ENCODE measurements at places on chromosomes 6 and 20. TPM values are rescaled to one million over a fixed set of nuclear protein-coding genes. Genes with fewer than 3 reads are reported as not detected.
A peak's percentile ranks its signal among the peaks of the same experiment; 100 is the strongest.

GRCh38 chr6:136137008-136137692, 113.0 kb downstream of the MTFR2 start:
- no peaks in the 10 kb centered on the region for H3K4me1 ChIP-seq
- no peak for DNase-seq
- no peak overlapping the region for H3K4me3 ChIP-seq

- peaks cover 27% of the 10 kb centered on the region for H3K4me1 ChIP-seq
- no peaks in the 10 kb centered on the region for H3K36me3 ChIP-seq
- H3K4me3 ChIP-seq, result no peak overlapping the region
- peaks cover 10% of the 10 kb centered on the region for H3K27me3 ChIP-seq
Observed at GRCh38 chr20:38602185-38602581, 574 bp downstream of the ARHGAP40 start.

DNA sequence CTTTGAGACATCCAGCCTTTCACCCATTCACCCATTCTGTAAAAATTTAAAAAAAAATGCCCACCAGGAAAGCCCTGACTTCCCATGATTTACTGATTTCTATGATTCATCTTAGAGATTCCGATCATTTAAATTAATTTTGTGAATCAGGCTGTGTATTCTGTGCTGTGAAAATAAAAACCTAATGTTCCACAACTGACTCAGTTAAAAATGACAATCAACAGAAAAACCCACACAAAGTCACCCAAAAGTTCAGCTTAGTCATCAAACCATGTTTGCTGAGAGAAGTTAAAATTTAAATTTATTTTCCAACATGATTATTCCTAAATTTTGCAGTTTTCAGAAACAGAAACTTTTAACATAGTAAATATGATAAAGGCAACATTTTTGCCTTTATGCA, 509.9 kb downstream of the TENT5A start:
- no peak overlapping the region for H3K27ac ChIP-seq
- H3K27me3 ChIP-seq, result no peaks in the 10 kb centered on the region
- DNase-seq, result no peak

- no peak overlapping the region for H3K27ac ChIP-seq
- H3K36me3 ChIP-seq, result no peaks in the 10 kb centered on the region
- H3K27me3 ChIP-seq, result no peaks in the 10 kb centered on the region
- no peak for DNase-seq
- no peak overlapping the region for H3K4me3 ChIP-seq
Observed at GRCh38 chr6:146892283-146892612, 293.5 kb downstream of the ADGB start.

DNA sequence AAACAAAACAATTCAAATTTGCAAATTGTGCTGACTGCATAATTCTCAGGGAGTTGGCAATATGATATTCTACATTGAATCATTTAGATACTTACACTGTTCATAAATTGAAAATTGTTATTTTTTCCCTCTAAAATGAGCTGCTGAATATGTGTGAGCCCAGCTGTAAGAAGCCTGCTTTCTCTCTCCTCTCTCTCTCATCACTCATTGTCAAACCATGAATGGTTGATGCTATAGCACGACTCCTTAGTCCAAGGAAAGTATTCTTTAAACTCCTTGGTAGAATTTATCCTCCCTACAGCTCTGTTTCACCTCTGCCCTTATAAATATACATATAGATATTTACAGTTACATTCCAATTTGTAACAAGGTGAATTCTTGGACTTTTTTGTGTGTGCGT, 116.4 kb upstream of the POU3F2 start:
- H3K4me1 ChIP-seq, result no peaks in the 10 kb centered on the region
- H3K27me3 ChIP-seq, result peaks cover 65% of the 10 kb centered on the region
- no peaks in the 10 kb centered on the region for H3K36me3 ChIP-seq
- no peak for DNase-seq

DNA sequence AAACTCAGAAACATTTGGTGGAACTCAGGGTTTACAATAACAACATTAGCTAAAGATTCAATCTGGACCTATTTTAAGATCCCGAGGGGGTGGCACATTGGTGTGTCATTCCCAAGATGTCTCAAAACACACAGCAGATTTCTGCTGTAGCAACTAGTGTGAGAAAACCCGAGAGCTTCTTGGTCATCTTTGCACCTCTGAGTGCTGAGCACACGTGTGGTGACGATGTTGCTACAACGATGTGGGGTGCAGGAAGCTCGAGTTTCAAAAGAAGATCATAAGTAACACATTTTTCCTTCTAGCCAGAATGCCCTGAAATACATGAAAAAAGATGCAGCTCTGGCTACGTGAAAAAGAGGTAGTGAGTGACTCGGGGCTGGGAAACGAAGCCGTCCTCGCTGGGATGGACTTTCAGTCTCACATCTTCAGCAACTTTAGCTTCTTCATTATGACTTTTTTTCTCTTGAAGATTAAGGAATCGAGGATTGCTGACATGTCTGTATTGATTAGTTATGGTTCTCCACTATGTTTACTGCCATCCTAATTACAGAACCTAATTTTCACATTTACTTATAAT, 1.5 kb downstream of the RAMACL start:
- H3K36me3 ChIP-seq, result peaks cover 39% of the 10 kb centered on the region
- H3K4me3 ChIP-seq, result no peak overlapping the region
- H3K27ac ChIP-seq, result no peak overlapping the region
- H3K4me1 ChIP-seq, result peaks cover 26% of the 10 kb centered on the region
- no peaks in the 10 kb centered on the region for H3K27me3 ChIP-seq
- no peak for DNase-seq

DNA sequence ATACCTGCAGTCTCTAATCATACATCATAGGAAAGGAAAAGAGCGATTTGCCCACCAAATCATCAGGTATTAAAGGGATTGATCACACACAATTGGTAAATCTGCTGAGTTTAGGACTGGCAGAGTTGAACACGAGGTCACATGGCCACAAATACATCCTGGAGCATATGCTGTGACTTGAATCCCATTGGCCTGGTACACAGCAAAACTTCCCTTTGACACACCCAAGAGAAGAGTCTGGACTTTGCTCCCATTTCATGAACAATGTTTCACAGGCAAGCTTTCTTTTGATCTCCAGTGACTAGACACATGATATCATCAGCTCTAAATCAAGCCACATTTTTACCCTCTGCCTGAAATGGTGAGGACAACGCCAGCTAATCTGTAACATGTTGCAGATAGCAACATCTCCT, 117.9 kb downstream of the ISM1 start:
- no peak overlapping the region for H3K27ac ChIP-seq
- H3K4me1 ChIP-seq, result peaks cover 11% of the 10 kb centered on the region
- H3K36me3 ChIP-seq, result no peaks in the 10 kb centered on the region
- no peak overlapping the region for H3K4me3 ChIP-seq

GRCh38 chr6:10093282-10093681, 321.6 kb downstream of the TFAP2A start:
- no peak for DNase-seq
- no peak overlapping the region for H3K27ac ChIP-seq
- H3K36me3 ChIP-seq, result no peaks in the 10 kb centered on the region
- H3K4me1 ChIP-seq, result no peaks in the 10 kb centered on the region
- no peak overlapping the region for H3K4me3 ChIP-seq

CST7 gene
- not detected for total RNA-seq

DNA sequence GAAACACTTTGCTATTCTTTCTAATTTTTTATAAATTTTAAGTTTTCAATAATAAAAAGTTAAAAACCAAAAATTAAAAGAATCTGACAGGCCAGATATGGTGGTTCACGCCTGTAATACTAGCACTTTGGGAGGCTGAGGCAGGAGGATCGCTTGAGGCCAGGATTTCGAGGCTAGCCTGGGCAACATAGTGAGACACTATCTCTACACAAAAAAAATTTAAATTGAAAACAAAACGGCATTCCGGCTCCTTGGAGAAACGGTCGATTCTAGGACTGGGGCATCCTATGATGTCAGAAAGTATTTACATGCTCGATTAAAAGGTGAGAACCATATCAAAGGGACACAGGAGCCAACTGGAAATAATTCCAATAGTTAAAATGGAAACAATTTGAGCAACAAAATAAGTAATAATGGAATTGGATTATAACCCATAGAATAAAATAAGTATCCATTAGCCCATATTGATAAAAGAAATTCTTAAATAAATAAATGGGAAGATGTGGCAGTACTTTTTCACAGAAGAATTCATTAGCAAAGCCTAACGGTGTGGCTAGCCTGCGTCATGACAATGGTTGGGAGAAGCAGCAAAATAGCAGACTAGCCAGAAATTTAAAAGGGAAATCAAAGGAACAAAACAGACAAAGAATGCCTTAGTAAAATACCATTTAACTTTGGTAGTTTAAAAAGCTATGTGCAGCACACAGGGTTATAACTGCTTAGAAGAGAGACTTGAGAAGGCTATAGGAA, 21.3 kb downstream of the HLA-E start:
- no peaks in the 10 kb centered on the region for H3K36me3 ChIP-seq
- no peak overlapping the region for H3K4me3 ChIP-seq
- no peaks in the 10 kb centered on the region for H3K27me3 ChIP-seq
- DNase-seq, result no peak
- H3K27ac ChIP-seq, result no peak overlapping the region

- peaks cover 29% of the 10 kb centered on the region for H3K36me3 ChIP-seq
- no peaks in the 10 kb centered on the region for H3K27me3 ChIP-seq
- peak overlapping the region; percentile 76 for H3K4me3 ChIP-seq
- H3K4me1 ChIP-seq, result peaks cover 13% of the 10 kb centered on the region
Observed at GRCh38 chr20:63274381-63275228, 2.0 kb downstream of the ARFGAP1 start.

DNA sequence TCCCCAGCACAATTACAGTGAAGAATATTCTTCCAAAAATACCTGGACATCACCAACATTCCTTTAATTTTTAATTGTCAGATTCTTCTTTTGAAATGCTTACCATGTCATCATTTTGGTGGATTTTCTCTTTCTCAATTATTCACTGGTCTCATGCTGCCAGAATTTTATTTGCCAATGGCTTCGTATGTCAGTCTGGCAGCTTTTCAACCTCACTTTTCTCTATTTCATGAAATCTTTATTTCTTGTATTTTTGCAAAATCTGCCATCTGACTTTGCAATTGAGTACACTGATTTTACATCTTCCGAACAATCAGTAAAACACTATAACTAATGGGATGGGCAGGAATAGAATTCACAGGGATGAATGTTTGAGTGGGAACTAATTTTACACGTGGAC, 84.1 kb downstream of the BTBD9 start:
- H3K27me3 ChIP-seq, result no peaks in the 10 kb centered on the region
- no peak for DNase-seq
- H3K4me1 ChIP-seq, result peaks cover 6% of the 10 kb centered on the region
- H3K4me3 ChIP-seq, result no peak overlapping the region

CCN6 gene
- total RNA-seq, result not detected

- peaks cover 6% of the 10 kb centered on the region for H3K4me1 ChIP-seq
- DNase-seq, result no peak
- no peak overlapping the region for H3K27ac ChIP-seq
Observed at GRCh38 chr6:64482631-64483030, 847.0 kb downstream of the PHF3 start.

GRCh38 chr20:34954904-34955230, 739 bp downstream of the GSS start:
- H3K27ac ChIP-seq, result peak overlapping the region; percentile 97
- H3K36me3 ChIP-seq, result peaks cover 15% of the 10 kb centered on the region
- no peaks in the 10 kb centered on the region for H3K27me3 ChIP-seq
- H3K4me3 ChIP-seq, result peak overlapping the region; percentile 95

CD40 gene
- total RNA-seq, result 1.5 TPM

- no peaks in the 10 kb centered on the region for H3K36me3 ChIP-seq
- H3K4me3 ChIP-seq, result no peak overlapping the region
- no peaks in the 10 kb centered on the region for H3K27me3 ChIP-seq
- no peak for DNase-seq
Observed at GRCh38 chr6:139429580-139430145, 55.2 kb upstream of the CITED2 start.

DNA sequence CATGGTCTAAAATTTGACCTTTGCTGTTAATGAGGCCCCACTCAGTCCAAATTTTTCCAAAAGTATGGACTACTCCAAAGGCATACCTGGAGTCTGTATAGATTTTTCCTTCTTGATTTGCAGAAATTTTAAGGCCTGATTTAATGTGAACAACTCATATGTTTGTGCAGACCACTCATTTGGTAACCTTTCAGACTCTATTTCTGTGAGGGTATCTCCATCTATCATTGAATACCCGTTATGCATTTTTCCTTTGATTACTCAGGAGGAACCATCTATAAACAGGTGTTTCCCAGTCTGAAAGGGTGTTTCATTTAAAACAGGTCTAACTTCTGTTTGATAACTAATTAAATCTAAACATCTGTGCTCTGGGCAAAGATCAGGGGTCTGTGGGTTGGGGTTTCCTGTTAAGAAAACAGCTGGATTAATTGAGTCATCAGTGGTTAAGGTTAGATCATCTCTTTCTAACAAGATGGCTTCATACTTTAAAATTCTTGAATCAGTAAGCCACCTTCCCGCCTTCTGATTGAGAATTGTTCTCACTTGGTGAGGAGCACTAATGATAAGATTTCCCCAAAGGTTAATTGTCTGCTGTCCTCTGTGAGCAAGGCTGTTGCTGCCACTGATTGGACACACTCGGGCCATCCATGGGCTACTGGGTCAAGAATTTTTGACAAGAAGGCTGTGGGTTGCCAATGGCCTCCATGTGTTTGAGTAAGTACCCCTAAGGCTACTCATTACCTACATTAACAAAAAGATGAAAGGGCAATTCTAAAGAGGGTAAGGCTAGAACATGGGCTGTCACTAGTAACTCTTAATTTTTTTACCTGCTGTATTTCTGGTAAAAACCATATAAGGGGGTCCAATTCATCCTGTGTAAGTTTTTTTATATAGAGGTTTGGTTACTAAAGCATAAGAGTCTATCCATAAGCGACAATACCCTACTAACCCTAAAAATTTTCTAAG, 24.1 kb downstream of the HLA-B start:
- H3K4me1 ChIP-seq, result no peaks in the 10 kb centered on the region
- no peak for DNase-seq
- H3K36me3 ChIP-seq, result no peaks in the 10 kb centered on the region

- no peaks in the 10 kb centered on the region for H3K36me3 ChIP-seq
- no peaks in the 10 kb centered on the region for H3K27me3 ChIP-seq
- no peak overlapping the region for H3K4me3 ChIP-seq
- peaks cover 8% of the 10 kb centered on the region for H3K4me1 ChIP-seq
- no peak for DNase-seq
- no peak overlapping the region for H3K27ac ChIP-seq
Observed at GRCh38 chr6:153048631-153049030, 46.1 kb upstream of the MTRF1L start.

DNA sequence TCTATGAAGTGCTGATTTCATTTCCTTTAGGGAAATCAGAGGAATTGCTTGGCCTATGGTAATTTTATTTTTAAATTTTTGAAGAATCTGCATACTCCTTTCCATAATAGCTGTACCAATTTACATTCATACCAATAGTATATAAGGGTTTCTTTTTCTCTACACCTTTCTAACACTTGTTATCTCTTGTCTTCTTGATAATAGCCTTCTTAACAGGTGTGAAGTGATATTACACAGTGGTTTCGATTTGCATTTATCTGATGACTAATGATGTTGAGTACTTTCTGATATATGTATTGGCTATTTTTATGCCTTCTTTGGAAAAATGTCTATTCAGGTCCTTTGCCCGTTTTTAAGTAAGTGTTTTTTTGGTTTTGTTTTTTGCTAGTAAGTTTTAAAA, 40.8 kb downstream of the SMAP1 start:
- H3K27me3 ChIP-seq, result no peaks in the 10 kb centered on the region
- peaks cover 6% of the 10 kb centered on the region for H3K4me1 ChIP-seq
- peaks cover 11% of the 10 kb centered on the region for H3K36me3 ChIP-seq
- no peak for DNase-seq
- H3K27ac ChIP-seq, result no peak overlapping the region
- no peak overlapping the region for H3K4me3 ChIP-seq
